ENCODE measurements at places on chromosomes 1 and 21.

DNA sequence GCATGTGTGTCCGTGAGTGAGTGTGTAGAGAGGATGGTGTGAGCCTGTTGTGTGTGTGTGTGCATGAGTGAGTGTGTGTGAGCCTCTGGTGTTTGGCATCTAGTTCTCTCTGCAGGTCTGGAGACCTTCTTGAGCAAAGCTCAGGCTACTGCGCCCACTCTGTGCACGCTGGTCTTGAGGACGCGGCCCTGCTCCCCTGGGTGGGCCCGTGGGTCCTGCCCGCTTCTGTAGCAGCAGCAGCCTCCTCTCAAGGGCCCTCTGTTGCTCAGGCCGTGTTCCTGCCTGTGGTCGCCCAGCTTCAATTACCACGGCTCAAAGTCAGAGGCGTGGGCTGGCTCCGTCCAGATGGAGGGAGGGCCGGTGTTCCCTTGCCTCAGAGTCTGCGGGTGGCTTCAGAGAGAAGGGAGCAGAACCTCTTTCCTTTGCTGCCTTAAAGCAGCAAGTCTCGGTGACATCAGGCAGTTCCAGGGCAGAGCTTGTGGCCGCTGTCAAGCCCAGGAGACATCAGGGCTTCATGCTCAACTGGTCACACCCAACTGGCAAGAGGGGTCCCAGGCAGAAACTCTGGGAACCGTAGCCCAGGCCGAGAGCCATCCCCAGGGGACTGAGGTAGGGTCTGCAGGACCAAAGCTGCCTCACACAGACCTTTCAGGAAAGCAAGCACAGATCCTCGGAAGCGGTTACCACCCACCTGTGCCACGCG lies 270.6 kb upstream of the VAMP3 start:
- no peak for DNase-seq

- no peak for DNase-seq
These were observed 33.6 kb upstream of the DISP1 start for GRCh38 chr1:222781251-222781650.

DNA sequence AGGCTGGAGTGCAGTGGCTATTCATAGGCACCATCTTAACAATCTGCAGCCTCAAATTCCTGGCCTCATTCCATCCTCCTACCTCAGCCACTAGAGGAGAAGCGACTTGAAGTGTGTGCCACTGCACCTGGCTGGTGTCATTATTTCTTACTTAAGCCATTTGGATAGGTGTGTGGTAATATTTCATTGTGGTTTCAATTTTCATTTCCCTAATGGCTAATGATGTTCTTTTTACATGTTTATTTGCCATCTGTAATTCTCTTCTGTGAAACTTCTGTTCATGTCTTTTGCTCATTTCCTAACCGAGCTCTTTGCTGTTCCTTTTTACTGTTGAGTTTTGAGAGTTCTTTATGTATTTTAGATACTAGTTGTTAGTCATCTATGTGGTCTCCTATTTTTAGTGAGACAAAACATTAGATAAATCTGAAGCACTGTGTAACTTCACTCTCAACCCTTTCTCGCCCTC lies 66.8 kb downstream of the SLC27A3 start:
- no peak for DNase-seq

DNA sequence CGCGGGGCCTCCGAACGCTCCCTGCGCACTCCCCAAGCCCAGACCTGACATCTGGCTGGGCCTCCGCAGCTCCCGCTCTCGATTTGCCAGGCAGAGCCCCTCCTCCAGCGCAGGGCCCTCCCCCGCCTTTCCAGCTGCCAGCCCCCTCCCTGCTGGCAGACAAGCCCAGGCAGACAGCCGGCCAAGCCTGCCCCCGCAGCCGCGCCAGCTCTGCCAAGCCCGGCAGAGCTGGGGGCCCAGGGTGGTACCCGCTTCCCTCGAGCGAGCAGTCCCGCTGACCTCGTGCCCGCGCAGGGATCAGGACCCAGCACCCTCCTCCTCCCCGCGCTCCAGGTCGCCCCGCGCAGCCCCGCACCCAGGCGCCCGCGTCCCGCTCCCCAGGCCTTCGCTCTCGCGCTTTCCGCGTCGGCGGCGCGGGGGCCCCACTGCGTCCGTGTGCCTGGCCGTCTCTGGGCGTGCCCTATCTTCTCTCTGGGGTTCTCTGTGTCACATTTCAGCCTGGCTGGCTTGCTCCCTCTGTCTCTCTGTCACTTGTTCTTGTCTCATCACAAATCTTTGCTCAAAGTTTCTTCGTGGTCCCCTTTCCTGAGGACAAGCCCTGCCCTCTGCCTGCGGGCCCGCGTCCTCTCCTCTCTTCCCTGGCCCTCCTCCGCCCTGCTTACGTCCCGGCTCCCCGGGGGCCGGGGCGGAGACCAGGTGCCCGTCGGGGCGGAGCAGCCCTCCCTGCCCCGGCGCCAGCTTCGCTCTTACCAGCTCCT lies 580 bp downstream of the INKA2 start:
- DNase-seq = no peak

- DNase-seq = no peak
These were observed 1.9 kb upstream of the HSPB7 start for GRCh38 chr1:16019644-16020277.

- no peak for DNase-seq
These were observed 24.0 kb upstream of the CDK18 start for GRCh38 chr1:205480349-205480985.

GRCh38 chr1:91697416-91697815 lies 188.5 kb downstream of the TGFBR3 start:
- no peak for DNase-seq

GRCh38 chr1:115098979-115099692 lies 9.8 kb upstream of the TSPAN2 start:
- no peak for DNase-seq

GRCh38 chr1:207892764-207893163 lies 18.2 kb downstream of the CD34 start:
- DNase-seq = no peak

GRCh38 chr1:228376651-228377631 lies 29.7 kb downstream of the TRIM11 start:
- no peak for DNase-seq

DNA sequence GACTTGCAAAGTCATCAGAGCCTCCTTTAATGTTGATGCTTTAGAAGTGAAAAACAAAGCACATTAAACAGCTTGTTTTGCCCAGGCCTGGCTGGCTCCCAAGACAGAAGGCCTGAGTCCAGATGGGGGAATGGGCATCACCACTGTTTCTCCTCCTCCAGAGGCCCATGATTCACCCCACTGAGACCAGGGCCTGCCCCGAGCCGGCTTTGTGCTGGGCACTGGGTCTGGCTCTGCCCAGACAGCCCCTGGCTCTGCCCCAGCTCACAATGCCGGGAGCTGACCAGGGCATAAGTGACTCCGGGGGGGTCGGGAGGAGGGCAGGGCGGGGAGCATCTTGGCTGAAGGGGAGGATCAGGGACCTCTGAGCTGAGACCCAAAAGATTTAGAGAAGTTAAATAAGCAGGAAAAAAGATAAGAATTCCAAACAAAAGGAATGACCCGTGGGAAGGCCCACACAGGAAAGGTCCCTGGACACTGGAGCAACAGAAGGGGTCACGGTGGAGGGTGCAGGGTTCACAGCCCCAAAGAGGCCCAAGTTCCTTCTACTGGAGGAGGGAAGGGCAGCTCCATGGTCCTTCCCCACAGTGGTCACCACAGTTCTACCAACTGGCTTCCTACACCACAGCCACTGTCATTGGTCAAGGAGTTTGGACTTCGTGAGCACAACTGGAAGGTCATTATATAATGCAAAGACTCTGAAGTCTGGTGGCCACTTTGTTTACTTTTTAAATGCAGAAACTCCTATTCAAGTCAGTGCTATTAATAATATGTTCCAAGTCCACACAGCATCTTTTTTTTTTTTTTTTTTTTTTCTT lies 5.5 kb downstream of the C2CD2 start:
- DNase-seq = no peak

DNA sequence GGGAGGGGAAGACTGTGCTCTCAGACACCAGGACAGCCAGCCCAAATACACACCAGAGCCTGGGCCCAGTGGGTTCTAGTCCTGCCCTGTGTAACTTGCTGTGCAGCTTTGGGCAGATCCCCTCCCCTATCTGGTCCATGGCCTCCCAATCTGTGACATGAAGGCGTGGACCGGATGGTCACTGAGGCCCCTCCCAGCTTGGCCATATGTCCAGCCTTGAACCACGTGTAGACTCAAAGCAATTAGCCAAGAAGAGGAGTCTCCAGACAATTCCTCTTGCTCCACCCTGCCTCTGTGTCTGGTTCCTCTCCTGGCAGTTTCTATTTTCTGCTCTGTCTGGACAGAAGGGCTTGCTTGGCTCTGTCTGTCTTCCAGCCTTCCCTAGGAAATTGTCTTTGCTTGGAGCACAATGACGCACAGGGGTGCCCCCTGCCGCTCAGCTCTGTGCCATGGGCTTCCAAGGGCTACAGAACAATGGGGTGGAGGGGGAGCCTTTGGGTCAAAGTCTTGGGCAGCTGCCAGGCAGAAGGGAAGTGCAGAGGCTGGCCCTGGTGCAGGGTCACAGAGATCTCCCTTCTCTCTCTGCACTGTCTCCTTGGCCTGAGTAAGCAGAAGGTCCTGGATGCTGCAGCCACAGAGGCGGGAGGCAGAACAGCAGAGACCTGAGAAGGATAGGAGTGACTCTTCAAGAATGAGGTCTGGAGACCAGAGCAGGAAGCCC lies 66.1 kb downstream of the TENT5C start:
- no peak for DNase-seq

DNA sequence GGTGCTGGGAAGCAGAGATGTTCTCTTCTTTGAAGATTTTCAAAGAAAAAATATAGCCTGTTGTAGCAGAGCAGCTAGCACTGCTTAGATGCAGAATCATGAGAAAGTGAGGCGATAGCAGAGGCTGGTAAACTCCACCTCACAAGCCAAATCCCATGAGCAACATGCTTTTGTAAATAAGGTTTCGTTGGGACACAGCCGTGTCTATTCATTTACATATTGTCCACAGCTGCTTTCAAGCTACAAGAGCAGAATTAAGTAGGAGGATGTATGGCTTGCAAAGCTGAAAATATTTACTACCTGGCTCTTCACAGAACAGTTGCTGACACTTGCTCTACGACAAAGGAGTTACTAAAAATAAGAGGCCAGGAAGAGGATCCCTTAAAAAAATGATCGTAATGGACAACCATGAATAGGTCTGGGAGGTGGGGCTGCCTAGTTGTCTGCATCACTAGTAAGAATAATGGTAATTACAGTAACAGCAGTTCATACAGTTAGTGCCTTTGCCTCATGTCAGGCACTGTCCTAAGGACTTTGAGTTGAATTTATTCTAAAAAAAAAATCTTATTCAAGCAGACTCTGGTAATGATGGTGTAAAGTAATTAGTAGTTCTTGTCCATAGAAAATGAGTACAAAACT lies 622.0 kb downstream of the KIF26B start:
- DNase-seq = no peak

DNA sequence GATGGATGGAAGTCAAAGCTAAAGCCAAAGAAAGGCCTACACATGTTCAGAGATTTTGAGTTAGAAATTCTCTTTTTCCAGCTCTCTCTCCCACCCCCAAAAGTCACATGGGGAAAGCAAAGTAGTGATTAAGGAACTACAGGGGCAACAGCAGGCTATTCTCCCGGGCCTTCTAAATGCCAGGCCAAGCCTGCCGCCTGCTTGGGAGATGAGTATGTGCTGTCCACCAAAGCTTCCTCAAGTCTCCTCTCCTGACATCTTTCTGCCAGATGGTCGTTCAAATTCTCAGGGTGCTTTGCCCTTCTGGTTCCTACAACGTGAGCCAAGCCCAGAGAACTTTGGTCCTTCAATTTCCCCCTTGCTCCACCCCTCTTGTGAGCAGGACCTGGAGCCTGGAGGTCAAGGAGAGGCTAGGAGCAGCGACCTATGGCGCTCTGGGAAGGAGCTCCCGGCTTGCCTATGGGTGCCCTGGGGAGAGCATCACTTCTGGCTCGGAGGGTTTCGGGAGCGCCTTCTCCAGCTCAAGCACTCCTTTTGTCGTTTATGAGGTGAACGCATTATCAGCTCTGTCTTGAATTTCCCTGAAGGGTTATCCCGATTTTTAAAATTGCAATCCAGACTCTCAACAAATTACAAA lies 4.4 kb upstream of the PRRX1 start:
- no peak for DNase-seq

DNA sequence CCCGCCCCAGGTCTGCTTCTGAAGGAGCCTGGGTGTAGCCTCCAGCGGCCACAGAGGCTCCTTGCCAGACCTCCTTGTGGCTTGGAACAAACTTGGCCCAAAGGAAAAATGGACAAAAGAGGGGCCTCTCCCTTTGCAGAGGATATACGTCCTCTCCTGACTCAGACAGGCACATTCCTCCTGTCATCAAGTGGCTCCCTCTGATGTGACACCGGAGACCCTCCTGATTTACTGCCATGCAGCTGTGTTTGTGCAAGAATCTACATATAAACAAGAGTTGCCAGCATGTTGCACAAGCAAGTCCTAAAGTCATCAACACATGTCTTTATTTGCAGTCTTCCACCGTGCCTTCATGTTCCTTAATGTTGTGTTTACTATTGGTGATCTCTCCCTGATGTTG lies 54.1 kb upstream of the F3 start:
- DNase-seq = no peak

- no peak for DNase-seq
These were observed 543.2 kb upstream of the CAMK1G start for GRCh38 chr1:209040351-209040750.

GRCh38 chr1:41440321-41441085 lies 44.0 kb downstream of the EDN2 start:
- DNase-seq = no peak

DNA sequence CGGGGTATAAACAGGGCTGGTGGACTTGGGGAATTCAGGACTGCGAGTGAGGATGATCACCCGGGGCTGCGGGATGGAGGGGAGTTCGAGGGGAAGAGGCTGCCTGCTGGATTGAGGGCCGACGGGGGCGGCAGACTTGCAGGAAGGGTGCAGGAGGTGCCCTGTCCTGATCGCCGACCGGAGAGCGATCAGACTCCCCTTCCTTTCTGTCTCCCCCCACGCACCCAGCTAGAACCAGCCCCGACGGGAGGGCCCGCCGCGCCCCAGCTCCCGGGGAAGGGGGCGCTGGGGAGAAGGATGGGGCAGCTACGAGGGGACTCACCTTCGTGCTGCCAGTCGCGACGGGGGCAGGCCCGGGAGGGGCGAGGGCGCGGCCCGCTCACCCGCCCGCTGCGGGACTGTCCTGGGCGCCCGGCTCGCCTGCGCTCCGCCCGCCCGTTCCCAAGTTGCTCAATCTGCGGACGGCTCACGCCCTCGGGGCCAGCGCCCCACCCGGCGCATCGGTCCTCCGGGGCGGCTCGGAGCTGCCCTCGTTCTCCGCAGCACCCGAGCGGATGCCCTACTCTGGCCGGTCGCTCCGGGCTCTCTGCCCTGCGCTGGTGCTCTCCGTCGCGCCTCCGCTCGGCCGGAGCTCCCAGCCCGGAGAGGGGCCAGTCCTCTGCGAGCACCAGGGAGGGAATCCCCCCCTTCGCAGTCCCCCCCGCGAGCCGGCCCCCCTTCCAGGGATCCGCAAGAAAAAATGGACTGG lies at the start of gene RSPO1:
Gene RSPO1 (minus strand): TSS at position 649 of the 748 bp plus-strand sequence. CDS start 5,231 bp downstream, outside the sequence.
- DNase-seq = no peak

GRCh38 chr1:46070164-46070814 lies 62.1 kb downstream of the PIK3R3 start:
- no peak for DNase-seq

- DNase-seq = no peak
These were observed at the start of gene FCRL5 for GRCh38 chr1:157551694-157552693. FCRL5 (minus strand) TSS chr1:157552515; CDS start chr1:157552362, 153 bp downstream.

GRCh38 chr1:17502326-17502778 lies 37.1 kb upstream of the ARHGEF10L start:
- no peak for DNase-seq

- no peak for DNase-seq
These were observed 106.1 kb downstream of the RWDD3 start for GRCh38 chr1:95340061-95340460.

GRCh38 chr1:247471445-247472016 lies 13.6 kb upstream of the OR2B11 start:
- DNase-seq = no peak
